NCI-H82 (cell line): ENCODE measurements at places on chromosomes 6 and 20.

GRCh38 chr6:20217324-20217855 lies 5.1 kb upstream of the MBOAT1 start:
- DNase-seq: no peak

GRCh38 chr6:75409286-75409685 lies 84.3 kb downstream of the FILIP1 start:
- DNase-seq: no peak

- no peak for DNase-seq
Measured at GRCh38 chr6:17527076-17527475, 73.0 kb upstream of the FAM8A1 start.

- DNase-seq: peak; percentile 61
Measured at GRCh38 chr6:41371461-41371991, 36.1 kb downstream of the NCR2 start.

GRCh38 chr6:167660424-167660823 lies 166.3 kb upstream of the AFDN start:
- no peak for DNase-seq

DNA sequence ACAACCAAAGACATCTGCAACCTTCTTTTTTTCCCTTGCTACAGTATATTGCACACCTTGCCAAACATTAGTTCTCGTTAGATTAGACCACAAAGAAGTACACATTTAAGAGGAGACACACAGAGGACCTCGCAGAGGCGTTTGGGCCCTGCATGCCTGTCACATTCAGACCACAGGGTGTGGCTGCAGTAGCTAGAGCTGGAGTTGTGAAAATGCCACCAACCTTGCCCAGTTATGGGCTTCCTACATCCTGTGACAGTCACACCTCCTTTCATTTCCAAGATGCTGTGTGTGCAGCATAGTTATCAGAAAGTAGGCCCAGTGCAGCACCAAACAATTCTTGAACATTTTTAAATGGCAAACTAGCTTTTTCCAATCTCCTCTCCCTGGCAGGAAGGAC lies 2.4 kb downstream of the SYNE1 start:
- no peak for DNase-seq
